ENCODE measurements at places on chromosomes 7 and 10. TPM values are rescaled to one million over a fixed set of nuclear protein-coding genes. Genes with fewer than 3 reads are reported as not detected.

DNA sequence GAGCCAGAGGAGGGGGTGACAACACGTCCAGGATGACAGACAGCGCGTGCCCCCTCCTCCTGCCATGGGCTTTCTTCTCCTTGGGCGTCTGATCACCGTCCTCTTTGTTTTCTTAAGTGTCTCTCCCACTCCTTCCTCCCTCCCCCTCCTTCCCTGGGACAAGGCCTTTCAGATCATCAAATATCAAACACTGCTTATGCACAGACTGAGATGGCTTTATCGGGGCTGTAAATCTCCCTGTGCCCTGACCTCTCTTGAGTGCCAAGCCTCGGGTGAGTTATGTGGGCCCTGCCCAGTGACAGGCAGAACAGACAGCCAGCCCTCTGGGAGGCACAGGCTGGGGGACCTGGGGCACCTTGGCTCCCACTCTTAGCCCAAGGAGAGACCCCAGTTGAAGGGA, 116.4 kb downstream of the C10orf105 start:
- no peak for DNase-seq

- no peak for DNase-seq
Measured at GRCh38 chr7:123661765-123662164, 6.1 kb downstream of the LMOD2 start.

GRCh38 chr7:132410861-132411541, 165.3 kb downstream of the PLXNA4 start:
- DNase-seq: no peak

DNA sequence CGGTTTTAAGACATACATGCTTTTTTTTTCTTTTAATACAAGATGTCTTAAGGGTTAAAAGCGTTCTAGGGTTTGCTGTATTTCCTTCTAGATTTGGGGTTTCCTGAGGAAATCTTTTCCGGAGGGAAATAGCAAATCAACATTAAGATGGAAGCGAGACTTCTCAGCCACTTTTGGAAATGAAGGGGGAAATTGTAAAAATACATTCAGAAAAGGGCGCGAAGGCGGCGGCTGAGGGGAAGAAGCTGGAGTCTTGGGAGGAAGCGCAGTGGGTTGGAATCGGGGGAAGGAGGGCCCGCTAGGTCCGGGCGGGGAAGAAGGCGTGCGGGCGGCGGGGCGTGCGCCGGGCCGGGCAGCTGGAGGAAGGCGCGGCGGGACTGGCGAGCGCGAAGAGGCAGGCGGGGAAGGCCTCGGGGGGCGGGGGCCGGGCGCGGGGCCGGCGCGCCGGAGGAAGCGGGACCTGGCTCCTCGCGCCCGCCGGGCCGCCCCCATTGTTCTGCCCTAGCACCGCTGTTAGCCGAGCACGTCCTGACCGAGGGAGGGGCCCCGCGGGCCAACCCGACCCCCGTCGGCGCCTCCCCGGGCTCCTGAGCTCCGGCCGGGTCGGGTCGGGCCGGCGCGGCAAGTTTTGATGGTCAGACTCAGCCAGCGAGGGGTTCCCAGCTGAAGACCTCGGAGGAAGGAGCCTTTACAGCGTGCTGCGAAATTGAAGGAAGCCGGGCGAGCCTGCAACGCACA, 1.5 kb upstream of the SKIDA1 start:
- DNase-seq: peak; percentile 51

DNA sequence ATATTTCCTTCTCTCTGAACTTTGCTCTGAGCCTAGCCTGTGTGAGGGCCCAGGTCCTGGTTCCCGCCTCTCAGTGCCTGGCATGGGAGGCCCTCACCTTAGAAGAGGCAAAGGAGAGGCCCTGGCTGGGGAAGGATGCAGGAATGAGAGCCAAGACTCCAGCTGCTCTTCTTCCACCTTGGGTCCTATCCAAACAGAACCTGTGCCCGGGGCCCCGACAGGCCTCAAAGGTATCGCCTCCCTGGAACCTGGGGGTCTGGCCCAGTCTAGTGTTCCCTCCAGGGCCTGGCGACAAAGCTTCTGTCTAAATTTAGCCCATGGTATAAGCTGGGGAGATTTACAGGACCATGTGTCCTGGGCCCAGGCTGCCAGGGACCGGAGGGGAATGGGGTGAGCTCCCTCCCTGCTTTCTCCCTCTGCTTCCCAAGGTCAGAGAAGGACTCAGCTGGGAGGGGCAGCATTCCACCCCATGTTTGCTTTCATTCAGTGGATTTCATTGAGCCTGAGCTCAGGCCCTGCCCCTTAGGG, 12.0 kb upstream of the CRHR2 start:
- DNase-seq: no peak

GRCh38 chr10:13684252-13684791, 97.6 kb downstream of the PRPF18 start:
- DNase-seq: no peak

DNA sequence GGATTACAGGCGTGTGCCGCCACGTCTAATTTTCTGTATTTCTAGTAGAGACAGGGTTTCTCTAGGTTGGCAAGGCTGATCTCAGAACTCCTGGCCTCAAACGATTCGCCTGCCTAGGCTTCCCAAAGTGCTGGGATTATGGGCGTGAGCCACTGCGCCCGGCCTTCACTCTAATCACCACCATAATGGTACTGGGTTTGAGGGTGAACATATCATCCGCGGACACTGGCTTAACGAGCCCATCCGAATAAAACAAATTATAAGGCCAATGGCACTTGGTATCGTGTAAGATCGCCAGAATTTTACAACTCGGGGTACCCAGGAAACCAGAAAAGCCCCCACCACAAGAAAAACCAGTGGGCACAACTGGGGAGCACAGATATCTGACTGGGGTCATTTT, 580 bp downstream of the FAM200A start:
- DNase-seq: no peak

DNA sequence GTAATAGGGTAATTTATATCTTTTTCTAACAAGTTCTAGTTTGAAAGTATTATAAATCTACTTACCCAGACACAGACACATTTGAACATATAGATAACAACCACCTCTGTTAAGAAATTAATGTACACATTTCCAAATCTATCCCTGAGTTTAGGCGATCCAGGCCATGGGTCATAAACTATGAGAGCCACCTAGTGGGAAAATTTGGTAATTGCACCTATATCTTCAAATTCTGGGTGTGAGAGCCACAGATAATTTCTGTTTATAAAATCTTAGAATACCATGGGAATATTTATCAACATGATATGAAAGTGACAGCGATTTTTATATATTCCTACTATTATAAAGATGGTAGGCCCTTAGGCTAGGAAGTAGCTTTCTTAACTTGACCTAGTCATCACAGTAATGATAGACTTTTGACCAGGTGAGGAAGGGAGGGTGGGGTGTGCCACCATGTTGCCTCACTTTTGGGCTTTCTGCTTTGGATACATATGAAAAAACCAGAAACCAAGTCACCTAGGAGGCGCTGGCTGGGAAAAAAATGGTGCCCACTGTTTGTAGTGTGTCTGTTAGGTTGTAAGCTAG, 8.0 kb upstream of the EPHA1 start:
- peak; percentile 33 for DNase-seq

CHAT gene
- not detected for total RNA-seq

TAS2R41 gene
- total RNA-seq: not detected
